ENCODE measurements at places on chromosomes 11 and 22.

- ATAC-seq = no peak
Measured at GRCh38 chr22:37163575-37164504, 14.1 kb upstream of the IL2RB start.

- no peak for ATAC-seq
Measured at GRCh38 chr22:47367107-47367690, 604.7 kb downstream of the TBC1D22A start.

DNA sequence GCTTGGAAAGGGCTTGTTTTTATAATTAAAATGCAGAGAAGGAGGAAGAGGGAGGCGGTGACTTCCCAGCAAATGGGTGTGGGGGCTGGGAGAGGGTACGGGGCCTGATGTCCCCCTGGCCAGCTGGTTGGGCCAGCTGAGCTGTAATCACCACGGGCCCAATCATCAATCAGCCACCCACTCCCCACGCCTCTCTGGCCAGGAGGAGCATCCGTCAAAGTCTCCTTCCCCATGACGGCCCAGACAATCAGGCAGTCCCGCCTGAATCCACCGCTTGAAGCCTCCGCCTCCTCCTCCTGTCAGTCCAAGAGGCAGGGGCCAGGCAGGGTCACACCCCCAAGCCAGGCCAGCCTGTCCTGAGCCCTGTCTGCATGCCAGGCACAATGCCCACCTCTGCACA lies 13.3 kb upstream of the CABP7 start:
- ATAC-seq = no peak

DNA sequence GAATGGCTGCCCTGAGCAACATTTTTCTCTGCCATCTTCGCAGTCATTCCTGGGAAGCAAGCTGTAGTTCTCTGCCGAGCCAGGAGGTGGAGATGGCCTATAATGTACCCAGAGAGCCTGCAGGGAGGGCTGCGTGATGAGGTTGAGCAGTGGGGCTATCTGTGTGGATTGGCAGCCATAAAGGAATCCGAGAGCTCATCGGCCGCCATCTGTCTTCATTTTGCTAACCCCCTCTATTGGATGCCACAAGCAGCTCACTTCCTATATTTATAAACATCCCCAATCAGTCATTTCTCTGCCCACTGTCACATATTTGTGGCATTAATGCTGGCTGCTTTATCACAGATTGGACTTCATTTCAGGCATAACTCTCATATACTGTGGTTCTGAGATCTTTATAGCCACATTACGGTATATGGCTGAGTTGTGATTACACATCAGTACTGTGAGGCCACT lies 209.5 kb downstream of the NTM start:
- ATAC-seq = no peak

DNA sequence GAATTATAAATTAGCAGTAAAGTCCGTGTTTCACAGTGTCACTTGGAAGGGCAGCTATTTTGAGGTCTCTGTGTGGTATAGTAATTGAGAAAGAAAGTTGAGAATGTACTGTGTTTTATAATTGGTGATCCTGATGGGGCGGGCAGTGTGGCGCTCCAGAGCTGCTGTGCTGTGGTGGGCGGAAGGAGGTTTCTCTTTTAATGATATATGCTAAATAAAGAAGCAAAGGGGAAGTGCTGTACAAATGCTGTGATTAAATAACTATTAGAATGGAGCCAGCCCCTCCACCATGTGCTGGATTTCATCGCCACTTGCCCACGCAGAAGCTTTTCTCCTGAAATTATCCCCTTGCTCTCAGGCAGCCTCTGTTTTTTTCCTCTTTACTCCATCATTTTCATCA lies 24.6 kb downstream of the ATXN10 start:
- ATAC-seq = no peak
